ENCODE measurements at places on chromosomes 5 and 9.

DNA sequence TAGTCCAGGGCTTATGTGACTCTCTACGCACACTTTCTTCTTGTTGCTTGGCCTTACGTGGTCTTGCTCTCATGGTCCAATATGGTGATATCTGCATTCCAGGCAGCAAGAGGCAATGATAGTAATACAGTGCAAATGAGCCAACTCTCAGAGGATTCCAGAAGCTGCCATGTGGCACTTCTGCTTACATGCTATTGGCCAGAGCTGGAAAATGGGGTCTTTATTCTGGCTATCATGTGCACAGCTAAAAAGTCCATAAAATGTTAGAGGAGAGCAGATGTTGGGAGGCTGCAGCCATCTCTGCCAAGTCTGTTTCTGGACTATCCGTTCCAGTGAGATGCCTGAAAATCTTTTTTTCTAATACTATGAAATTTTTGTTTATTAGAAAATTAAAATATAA is 2.9 kb upstream of the SEPTIN8 start:
- DNase-seq = no peak

DNA sequence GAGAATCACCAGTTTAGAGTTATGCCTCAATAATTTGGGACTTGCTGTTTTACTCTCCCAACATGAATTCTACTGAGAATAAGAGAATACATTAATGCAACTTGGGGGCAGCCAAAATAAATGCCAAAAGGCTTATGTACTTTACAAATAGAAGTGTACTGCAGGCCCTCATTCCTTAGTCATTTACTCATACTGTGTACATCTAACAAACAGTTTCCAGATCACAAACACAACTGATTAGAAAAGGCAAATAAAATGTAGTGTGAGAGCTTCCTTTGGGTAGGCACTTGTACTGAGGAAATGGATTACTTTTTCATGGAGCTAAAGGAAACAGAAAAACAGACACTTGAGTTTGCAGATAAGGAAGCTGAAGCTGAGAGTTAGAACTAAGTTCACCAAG is 12.6 kb downstream of the ANKDD1B start:
- no peak for DNase-seq

- no peak for DNase-seq
Observed at GRCh38 chr5:126031989-126032716, 391.1 kb upstream of the GRAMD2B start.

- DNase-seq = no peak
Observed at GRCh38 chr5:171369056-171369455, 18.6 kb upstream of the NPM1 start.

DNA sequence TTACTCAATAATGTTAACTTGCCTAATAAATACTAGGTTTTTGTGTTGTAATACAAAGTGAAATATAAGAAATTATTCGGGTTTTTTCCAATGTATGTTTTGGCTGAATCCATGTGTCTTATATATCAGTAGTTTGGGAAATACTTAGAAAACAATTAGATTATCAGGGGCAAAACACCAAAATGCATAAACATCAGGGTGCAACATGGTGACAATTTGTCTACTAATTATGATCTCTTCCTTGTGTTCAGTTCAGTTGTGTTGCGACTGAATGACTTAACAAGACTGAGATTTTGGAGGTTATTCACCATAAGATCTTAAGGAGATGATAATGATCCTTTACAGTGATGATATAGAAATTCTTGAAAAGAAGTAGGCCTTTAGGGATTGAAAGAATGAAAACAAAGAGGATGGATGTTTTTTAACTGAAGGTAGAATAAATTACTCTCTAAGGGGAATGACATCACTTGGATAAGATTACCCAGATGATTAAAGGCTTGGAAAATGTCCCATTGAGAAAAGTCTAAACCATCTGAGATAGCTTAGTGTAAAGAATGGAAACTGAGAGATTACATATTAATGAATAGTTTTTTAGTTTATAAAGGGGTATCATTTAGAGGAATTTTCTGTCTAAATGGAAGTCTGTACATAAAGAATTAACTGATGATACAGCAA is 415.8 kb downstream of the SPATA31D1 start:
- no peak for DNase-seq

DNA sequence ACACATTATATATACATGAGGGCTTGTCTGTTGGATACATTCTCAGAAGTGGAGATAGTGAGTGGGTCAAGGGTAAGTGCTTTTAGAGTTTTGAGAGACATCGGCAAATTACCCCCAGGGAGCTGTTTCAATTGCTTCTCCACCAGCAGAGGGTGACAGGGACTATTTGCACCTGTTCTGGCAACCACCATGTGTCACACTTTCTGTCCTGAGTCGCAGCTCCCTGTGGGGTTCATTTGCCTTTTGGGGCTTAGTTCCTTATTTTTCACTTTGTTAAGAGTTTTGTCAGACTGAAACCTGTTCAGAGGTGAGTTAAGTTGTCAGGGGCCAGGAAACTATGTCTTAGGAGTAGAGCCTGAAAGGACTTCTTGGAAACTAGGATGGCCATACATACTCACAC is 20.1 kb upstream of the SLC36A1 start:
- DNase-seq = no peak

DNA sequence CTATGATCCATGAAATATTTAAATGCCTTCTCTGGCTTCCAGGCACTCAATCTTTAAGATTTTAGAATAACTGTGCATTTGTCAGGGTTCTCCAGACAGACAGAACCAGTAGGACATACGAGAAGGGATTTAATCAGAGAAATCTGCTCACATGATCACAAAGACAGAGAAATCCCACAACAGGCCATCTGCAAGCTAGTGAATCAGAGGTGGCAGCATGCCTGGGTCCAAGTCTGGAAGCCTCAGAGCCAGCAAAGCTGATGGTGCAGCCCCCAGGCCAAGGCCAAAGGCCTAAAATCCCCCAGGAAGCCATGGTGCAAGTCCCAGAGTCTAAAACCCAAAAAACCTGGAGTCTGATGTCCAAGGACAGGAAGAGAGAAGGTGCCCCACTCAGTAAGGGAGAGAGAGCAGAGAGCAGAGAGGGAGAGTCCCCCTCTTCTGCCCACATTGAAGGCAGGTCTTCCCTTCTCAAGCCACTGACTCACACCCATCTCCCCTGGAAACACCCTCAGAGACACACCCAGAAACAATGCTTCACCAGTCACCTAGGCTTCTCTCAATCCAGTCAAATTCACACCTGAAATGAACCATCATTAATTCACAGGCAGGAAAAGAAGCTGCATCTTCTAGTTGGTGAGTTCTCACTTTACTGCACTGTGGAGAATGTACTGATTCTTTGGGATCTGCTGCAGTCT is 48.7 kb downstream of the CAMSAP1 start:
- no peak for DNase-seq

- DNase-seq = no peak
Observed at GRCh38 chr9:106535439-106535838, 327.5 kb upstream of the ZNF462 start.

DNA sequence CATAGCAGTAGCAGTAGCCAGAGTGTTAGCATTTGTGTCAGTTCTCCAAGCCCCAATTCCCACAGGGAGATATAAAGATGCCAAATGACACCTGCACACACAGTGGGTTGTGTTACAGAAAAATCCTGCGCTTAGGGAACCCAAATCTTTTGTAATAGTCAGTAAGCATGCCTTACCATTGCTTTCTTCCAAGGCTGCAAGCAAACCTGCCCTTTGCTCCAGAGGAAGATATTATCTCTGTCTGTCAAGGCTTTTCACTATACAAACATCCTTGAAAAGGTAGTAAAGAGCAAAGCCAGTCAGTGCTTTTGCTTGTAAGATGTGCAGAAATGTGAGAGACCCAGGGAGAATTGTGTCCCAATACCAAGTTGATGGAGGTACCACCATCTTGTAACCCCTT is 2.9 kb downstream of the ANKDD1B start:
- no peak for DNase-seq

- DNase-seq = peak; percentile 44
Observed at GRCh38 chr9:130682421-130683121, 11.0 kb upstream of the EXOSC2 start.

DNA sequence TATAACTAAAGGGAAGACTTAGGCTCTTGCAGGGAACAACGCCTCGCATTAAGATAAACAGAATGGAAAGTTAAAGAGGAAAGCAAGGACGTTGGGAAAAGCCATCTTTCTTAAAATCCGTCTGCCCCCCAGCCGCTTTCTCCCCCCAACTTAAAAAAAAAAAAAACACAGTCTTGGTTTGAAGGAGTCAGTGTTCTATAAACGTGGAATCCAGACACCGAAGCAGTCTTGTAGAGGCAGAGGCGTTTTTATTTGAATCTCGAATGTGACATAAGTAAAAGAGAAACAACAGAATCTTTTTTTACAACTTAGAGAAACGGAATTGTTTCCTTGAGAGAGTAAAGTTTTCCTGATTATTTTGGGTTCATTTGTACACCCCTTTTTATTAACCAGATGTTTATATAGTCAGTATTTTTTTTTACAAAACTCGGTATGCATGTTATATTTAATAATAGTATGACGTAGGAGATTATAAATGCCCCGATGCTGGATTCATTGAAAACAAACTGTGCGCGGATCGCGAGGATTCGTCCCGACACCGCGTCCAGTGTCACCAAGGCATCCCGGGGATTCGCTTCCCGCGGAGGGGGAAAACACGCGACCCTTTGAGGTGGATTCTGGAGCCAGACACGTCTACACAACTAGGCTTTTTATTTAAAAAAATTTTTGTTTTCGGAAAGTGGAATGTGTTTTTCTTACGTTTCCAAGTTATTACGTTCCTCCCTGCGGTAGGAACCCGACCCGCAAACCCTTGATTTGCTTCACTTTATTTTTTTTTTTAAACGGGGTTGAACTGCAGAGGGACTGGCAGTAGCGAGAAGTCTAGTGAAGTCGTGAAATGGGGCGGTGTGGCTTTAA is 6.7 kb downstream of the PTCH1 start:
- DNase-seq = no peak

DNA sequence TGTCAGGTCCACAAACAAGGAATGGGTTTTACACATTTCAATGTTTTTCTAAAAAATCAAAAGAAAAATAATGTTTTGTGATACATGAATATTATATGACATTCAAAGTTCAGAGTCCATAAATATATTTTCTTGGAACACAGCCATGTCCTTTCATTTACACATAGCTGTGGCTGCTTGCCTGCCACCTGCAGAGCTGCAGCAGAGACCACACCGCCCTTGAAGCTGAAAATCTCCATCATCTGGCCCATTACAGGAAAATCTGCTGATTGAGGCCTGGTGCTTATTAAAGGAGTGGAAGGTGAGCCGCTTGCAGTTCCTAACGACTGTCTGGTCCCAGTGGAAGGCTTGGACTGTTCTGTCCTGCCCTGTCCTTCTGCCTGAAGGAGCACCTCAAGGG is 232.6 kb upstream of the ADAMTS16 start:
- DNase-seq = no peak

GRCh38 chr5:135102716-135103574 is 68.9 kb upstream of the PITX1 start:
- DNase-seq = no peak

- DNase-seq = no peak
Observed at GRCh38 chr9:78292026-78292425, 4.9 kb upstream of the PSAT1 start.

- DNase-seq = no peak
Observed at GRCh38 chr5:56817263-56818014, 2.1 kb downstream of the MAP3K1 start.

GRCh38 chr9:34869390-34869789 is 88.7 kb upstream of the PHF24 start:
- DNase-seq = no peak

GRCh38 chr9:122138560-122139268 is 20.9 kb downstream of the NDUFA8 start:
- no peak for DNase-seq

DNA sequence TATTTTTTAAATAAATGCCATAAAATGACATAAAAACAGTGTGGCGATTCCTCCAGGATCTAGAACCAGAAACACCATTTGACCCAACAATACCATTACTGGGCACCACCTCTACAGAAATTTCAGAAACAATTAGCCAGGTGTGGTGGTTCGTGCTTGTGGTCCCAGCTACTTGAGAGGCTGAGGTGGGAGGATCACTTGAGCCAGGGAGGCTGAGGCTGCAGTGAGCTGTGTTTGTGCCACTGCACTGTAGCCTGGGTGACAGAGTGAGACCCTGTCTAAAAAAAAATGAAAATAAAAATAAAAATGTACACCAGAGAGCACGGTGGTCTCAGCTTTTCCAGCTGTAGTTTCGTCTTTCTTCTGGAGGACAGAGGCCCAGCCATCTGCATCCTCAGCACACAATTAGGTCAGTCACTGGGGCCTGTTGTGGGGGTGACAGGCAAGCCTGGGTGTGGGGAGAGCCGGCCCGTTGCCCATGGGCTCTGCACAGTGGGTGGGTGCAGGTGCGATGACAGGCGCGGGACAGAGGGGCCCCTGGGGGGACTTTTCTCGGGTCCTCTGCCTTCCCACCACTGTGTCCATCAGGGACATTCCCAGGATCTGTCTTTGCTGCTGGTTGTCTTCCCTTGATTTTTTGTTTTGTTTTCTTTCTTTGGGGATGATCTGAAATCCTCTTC is 9.8 kb downstream of the COL5A1 start:
- DNase-seq = no peak

GRCh38 chr9:105357937-105358336 is 89.9 kb upstream of the FSD1L start:
- no peak for DNase-seq

DNA sequence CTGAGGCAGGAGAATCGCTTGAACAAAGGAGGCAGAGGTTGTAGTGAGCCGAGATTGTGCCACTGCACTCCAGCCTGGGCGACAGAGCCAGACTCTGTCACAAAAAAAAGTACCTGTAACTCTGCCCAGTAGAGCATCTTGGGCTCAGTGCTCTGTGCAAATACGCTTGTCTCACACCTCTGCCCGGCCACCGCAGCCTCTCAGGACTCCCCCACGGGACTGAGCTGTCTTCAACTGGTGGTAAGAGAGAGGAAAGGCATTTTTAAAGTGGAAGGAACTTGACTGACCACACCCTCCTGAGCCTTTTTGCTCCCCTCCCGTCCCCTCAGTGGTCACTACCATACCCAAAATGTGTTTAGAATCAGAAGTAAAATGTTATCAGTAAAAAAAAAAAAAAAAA is 174.3 kb upstream of the PIK3R1 start:
- no peak for DNase-seq

- no peak for DNase-seq
Observed at GRCh38 chr9:119761812-119762211, 392.6 kb upstream of the BRINP1 start.

DNA sequence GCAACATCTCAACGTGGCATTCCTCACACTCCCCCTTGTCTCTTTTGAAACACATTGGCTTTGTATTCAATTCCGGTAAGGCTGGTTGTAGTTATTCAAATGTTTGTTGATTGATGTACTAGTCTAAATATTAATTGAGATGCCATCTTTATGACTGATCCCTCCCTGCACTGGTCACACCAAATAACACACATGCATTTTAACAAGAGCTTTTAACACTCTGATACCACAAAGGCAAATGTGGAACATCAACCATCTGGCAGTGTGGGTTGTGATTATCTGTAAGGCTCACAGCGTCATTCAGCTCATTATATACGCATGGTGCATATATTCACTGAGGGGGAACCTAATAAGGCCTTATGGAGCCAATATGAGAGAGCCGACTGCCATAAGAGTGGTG is 305.0 kb downstream of the TENT4A start:
- DNase-seq = no peak

GRCh38 chr9:132923346-132923902 is 21.0 kb downstream of the TSC1 start:
- no peak for DNase-seq

All from stimulated activated CD8-positive, alpha-beta memory T cell treated with anti-CD3 and anti-CD28 coated beads, Interleukin-4, amount 100 ng/mL, for 24 hours (primary cell).